Activated CD4-positive, alpha-beta T cell treated with anti-CD3 and anti-CD28 coated beads for 24 hours (primary cell): ENCODE measurements at places on chromosomes 2 and 18.

- no peak for DNase-seq
Measured at GRCh38 chr2:233387225-233387624, 32.9 kb downstream of the DGKD start.

DNA sequence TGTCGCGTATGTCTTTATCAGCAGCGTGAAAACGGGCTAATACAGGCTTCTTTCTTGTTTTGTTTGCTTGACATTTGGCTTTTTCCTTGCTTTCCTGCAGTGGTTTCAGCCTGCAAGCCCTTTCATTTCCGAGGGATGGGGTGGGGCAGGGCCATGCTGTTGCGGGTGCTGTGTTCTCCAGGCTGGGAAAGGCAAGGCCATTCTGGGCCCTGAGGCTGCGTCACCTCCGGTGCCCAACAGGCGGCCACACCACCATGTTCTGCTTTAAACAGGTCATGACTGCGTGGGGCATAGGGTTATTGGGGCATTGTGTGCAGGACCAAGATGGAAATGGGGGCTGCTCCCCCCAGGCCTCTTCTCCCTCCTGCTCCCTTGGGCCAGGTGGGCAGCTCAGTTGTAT is 38.6 kb upstream of the PLB1 start:
- no peak for DNase-seq

- no peak for DNase-seq
Measured at GRCh38 chr2:55985406-55985805, 61.8 kb upstream of the EFEMP1 start.

DNA sequence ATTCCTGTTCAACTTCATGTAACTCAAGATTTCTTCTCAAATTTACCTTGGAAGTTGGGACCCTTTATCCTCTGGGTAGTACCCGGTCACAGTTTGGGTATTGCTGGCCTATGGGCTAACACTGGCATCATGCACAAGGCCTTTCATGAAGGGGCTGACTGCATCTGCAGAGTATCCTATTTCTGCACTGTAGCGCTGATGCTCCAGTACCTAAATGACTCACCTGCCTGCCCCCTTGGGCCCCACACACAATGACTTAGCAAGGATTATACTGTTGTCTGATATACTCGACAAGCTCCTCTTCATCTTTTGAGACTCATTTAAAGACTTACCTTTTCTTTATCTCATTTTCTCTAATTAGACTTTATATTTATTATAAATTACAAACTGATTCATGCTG is 39.9 kb downstream of the DNAH6 start:
- DNase-seq: no peak

DNA sequence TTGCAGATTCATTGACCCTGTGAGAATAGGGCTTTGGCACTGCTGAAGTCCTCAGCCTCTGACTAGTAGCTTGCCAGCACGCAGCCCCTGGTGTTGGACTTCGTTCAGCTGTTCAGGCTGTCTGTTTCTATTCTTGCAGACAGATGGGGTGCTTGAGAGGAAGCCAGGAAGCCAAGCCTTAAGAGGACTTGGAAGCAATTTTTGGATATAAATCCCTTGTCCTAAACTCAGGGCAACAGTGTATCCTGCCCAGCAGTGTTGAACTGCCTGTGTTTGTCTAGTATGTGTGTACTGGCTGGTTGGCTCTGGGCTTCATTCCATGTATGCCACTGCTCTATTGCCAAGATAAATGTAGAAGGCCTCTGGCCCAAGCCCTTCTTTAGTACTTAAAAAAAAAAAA is 108.6 kb downstream of the COMMD1 start:
- DNase-seq: no peak

- no peak for DNase-seq
Measured at GRCh38 chr2:48228345-48228684, 301.6 kb upstream of the STON1 start.

DNA sequence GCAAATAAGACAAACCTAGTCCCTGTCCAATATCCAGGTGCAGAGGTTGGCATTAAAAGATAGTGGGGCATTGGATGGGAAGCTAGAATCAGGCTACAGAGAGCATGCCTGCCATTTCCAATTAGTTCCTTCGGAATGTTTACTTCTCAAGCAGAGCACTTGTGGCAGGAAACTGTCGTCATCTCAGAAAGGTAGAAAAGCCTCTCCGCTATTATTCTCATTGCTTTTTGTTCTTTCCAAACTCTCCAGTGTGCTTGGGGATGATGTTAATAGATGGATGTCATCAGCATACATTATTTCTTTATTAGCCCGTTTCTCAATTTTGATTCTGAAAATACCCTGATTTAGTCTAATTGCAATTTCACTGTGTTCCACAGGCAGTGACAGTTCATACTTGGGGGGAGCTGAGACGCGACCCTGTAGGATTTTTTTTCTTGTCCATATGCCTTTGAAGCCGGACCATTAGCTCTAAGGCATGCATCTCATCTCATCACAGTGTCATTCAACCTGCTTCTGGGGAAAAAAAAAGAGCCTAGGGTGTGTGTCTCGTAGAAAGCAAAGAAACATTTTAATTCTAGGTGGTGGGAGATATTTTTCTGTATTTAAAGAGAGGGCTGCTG is 7.7 kb downstream of the ASB18 start:
- DNase-seq: no peak

DNA sequence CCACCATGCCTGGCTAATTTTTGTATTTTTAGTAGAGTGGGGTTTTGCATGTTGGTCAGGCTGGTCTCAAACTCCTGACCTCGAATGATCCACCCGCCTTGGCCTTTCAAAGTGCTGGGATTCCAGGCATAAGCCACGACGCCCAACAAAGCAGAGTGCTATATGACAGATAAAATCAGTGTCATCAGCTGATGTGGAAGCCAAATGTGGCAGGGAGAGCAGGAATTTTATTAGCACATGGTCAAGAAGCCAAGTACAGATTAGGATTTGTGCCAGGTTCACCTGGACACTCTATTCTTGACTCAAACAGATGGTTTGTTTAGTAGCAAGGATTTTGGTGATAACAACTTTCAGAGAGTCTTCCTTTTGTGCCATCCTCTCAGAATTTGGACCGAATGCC is 62.7 kb downstream of the LCLAT1 start:
- DNase-seq: no peak
